ENCODE measurements at places on chromosomes 1 and 21.

DNA sequence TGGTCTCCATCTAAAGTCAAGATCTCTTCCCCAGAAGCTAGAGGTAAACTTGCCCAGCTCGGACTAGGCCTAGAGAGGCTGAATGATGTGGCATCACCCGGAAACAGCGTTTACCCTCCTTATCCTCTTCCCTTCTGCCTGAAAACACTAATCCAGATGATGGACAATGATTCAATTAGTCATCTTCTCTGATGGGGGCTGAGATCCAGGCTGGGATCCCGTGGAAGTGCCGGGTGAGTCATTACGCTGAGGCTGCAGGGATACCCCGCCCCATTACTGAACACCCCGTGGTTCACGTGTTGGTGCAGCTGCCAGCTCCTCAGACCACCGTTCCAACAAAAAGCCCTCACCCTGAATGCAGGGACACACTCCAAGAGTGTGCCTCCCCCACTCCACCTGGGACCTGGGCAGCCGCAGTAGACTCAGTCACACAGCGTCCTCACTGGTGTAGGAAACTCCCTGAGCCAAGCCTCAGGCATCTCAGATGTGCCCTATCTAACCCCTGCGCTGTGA is 2.0 kb downstream of the S100A6 start:
- DNase-seq = no peak

GRCh38 chr21:38492007-38492406 is 6.3 kb downstream of the ERG start:
- no peak for DNase-seq

GRCh38 chr21:23955135-23955843 is 1652.0 kb downstream of the MRPL39 start:
- DNase-seq = no peak

DNA sequence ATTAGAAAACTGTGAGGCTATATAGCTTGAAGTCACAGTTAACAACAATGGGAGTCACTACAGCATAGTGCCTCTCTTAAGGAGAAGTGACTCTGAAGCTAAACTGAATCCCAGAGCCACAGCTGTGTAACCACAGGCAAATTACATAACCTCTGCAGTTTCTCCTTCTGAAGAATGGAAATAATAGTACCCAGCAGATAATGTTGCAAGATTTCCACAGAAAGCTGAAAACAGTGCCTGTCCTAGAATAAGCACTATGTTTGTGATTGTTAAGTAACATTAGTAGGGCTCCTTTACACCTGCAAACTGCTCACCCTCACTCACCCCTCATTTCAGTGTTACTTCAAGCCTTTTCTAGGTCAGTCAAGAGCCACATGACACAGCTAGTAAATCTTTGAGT is 886.7 kb downstream of the PLA2G4A start:
- no peak for DNase-seq

- no peak for DNase-seq
Measured at GRCh38 chr1:161905269-161905884, 118.3 kb downstream of the OLFML2B start.

GRCh38 chr1:19605967-19606366 is 38.1 kb upstream of the NBL1 start:
- DNase-seq = no peak

DNA sequence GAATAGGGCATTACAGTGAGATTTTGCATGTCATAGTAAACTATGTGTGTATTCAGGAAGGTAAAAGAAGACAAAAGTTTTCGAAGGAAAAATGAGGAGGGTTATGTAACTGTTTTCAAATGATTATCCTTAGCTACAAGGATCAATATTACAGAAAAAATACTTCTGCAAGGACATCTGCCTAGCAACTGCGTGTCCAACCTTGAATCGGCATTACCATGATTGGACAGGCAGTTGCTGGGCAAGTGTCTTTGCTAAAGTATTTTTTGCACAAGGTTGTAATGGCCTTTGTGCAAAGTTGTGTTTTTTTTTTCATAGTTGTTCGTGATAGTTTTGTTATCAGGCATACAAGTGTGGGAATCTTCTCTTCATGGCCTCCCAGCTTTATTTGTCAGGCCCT is 136.8 kb downstream of the FASLG start:
- DNase-seq = no peak

GRCh38 chr1:35886577-35887431 is 3.8 kb downstream of the AGO1 start:
- DNase-seq = no peak

GRCh38 chr1:116573431-116574095 is 2.7 kb upstream of the CD58 start:
- no peak for DNase-seq

GRCh38 chr1:15187175-15188129 is 33.9 kb downstream of the TMEM51 start:
- no peak for DNase-seq

DNA sequence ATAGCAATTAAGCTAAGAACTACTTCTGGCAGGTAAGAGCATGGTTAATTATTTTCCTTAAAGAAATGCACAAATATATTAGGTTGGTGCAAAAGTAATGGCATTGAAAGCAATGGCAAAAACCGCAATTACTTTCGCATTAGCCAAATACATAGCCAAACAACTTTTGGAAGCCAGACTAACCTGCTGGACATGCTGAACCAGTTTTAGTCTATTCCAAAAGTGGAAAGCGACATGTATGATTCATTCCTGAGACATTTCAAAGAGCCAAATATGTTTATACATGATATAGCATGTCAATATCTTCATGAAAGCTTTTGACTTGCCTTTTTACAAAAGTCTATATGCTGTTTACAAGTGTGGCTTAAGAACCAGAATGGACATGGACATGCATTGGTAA is 23.4 kb upstream of the DR1 start:
- DNase-seq = no peak

- DNase-seq = no peak
Measured at GRCh38 chr21:44394733-44395132, 41.3 kb downstream of the TRPM2 start.

DNA sequence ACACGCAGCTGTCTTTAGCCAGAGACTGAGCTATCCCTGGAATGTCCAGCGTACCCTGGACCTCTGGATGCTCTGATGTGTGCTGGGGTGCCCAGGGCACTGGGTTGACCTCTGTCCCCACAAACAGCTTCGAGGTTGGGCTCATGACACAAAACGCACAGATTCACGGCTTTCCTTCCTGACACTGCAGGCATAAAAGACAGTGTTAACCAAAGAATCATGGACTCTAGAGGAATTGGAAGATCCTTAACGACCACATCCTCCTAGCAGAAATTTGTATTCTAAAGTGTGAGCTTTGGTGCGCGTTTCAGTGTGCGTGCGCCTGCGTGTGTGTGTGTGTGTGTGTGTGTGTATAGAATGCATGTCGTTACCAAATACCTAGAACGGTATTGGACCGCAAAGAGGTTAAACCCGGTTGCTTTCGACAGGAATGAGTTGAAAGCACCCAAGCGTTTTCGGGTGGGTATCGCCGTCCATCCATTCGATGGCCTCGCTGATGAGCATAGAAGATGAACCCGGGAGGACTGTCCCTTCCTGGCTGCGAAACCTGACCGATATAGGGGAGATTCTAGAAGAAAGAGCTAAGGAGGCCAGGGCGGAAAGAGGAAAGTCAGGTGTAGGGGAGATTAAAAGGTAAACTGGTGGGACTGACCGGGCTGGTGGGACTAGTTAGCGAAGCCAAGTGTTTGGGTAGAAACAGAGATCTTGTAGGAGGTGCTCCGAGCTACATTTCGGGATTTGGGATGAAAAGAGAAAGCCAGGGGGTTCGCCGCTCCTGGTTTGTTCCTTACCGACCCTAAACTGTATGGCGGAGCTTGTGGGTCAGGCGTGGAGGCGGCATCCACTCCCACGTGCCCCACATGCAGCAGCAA is 6.8 kb upstream of the LHX9 start:
- DNase-seq = no peak

GRCh38 chr1:194026422-194026821 is 840.0 kb upstream of the B3GALT2 start:
- DNase-seq = no peak

- DNase-seq = no peak
Measured at GRCh38 chr21:39097981-39098380, 85.3 kb downstream of the PSMG1 start.

DNA sequence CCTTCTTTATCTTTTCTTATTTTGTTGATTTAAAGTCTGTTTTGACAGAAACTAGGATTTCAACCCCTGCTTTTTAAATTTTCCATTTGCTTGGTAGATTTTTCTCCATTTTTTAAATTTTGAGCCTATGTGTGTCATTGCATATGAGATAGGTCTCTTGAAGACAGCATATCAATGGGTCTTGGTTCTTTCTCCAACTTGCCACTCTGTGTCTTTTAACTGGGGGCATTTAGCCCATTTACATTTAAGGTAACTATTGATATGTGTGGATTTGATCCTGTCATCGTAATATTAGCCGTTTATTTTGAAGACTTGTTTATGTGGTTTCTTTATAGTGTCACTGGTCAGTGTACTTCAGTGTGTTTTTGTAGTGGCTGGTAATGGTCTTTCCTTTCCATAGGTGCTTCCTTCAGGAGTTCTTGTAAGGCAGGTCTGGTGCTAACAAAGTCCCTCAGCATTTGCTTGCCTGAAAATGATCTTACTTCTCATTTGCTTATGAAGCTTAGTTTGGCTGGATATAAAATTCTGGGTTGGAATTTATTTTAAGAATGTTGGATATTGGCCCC is 223.9 kb downstream of the USP25 start:
- no peak for DNase-seq

DNA sequence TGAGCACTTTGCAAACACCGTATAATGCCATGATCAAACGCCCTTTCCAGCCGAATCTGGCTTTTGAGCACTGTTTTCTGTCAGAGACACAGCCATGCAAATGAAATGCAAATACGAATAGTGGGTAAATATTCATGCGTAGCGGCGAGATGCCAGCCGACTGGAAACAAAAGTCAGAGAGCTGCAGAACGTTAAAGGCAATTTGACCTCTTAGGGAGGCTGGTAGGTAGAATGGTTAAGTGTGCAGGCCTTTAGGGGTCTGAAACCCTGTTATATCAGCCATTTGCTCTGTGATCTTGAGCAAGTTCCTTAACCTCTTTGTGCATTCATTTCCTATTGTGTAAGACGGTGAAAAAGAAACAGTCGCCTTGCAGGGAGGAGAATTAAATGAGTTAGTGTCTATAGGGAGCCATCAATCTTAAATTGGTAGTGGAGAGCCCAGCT is 6.5 kb upstream of the SDHB start:
- DNase-seq = no peak

GRCh38 chr1:24694380-24694843 is 50.8 kb upstream of the CLIC4 start:
- DNase-seq = no peak

- DNase-seq = peak; percentile 1
Measured at GRCh38 chr1:160768295-160768657, 27.7 kb upstream of the LY9 start.

- DNase-seq = no peak
Measured at GRCh38 chr21:26041431-26042180, 129.0 kb downstream of the APP start.

GRCh38 chr21:38188037-38188436 is 68.8 kb upstream of the KCNJ15 start:
- no peak for DNase-seq

GRCh38 chr1:184823080-184823479 is 68.4 kb upstream of the EDEM3 start:
- no peak for DNase-seq

- no peak for DNase-seq
Measured at GRCh38 chr1:2925918-2926317, 95.3 kb upstream of the ACTRT2 start.

DNA sequence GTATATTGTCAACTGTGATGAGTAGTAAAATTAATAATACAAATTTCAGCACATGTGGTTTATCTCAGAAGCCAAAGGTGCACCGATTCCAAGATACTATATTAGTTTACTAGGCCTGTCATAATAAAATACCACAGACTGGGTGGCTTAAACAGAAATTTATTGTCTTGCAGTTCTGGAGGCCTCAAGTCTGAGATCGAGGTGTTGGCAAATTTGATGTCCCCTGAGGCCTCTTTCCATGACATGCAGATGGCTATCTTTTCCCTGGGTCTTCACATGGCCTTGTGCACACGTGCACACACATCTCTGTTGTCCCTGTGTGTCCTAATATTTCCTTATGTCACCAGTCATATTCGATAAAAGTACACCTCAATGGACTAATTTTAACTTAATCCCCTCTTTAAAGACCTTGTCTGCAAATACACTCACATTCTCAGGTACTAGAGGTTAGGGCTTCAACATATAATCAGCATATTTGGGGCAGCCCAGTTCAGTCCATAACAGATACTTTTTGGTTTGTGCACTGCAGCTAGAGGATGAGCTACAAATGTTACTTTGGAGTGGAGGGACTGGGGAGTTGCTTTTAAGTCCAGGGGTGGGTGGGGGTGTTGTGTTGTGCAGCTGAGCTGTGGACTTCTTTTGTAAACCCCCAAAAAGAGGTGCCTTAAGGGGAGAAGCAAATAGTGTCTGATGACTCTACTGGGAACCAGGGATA is 21.4 kb downstream of the TSNAX start:
- DNase-seq = no peak

DNA sequence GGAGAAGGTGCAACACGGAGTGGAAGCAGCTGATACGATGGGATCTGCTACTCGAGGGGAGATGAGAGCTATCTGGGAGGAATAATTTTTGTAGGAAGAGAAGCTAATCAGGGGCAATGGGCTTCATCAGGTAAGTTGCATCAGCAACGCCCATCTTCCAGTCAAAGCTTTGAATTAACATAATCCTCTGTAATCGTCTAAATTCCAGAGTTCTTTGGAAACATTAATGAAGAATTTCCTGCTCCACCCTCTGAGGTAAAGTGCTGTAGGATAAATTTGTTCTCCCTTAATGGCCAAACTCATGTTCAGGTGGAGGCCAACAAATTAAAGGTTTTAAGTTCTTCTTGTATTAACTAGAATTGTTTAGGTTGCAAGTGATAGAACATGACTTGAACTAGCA is 94.0 kb upstream of the KAZN start:
- no peak for DNase-seq

DNA sequence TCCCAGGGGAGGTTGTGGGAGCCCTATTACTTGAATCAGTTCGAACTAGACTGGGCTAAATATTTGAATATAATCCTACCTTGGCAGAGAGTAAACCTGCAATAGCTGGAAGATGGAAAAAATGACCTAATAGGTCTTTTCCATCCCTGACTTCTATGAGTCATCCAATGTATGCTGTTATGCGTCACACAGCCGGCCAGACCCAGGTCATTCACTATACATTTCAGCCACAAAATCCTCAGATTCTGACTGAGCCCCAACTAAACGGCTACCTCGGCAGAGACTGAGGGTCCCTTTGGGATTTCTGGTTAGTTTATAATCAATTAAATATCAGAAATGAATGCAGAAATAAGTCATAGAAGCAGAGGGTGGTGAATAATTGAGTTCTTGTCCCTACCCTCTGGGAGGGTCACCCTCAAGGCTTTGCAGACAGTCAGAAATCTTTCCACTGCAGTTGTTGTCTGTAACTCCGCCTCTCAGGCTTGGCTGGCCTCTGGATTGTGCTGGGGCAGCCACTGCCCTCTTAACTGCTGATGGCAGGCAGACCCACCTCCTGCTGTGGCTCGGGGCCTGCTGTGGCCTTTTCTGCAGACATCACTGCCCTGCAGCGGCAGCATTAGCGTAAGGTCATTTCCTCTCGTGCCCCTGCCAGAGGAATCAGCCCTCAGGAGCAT is 240.5 kb downstream of the TGFB2 start:
- DNase-seq = no peak
